ENCODE measurements at places on chromosomes 2 and 18. TPM values are rescaled to one million over a fixed set of nuclear protein-coding genes. Genes with fewer than 3 reads are reported as not detected.

DNA sequence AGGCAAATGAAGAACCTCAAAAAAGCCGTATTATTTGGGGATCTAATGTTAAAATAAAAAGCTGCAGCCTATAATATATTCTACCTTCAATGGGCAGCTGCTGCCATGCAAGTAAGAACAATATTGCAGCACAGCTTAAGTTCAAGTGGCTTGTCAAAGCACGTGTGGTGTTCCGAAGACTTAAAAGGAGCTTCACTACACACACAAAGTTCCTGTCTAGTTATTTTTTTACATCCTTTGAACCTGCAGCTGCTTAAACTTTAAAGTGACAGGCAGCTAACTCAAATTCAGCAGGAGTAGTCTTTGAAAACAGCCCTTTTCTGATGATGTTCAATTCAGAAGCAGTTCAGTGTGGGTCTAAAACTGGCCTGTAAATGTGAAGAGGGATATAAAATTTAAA, 85.8 kb upstream of the XIRP2 start:
- DNase-seq = no peak

- DNase-seq = no peak
Measured at GRCh38 chr2:153536115-153536514, 57.6 kb upstream of the RPRM start.

The PPP1R1C gene
- not detected for total RNA-seq

- no peak for DNase-seq
Measured at GRCh38 chr2:174112073-174112472, 136.3 kb downstream of the OLA1 start.

- no peak for DNase-seq
Measured at GRCh38 chr2:214103276-214104001, 307.4 kb upstream of the VWC2L start.

DNA sequence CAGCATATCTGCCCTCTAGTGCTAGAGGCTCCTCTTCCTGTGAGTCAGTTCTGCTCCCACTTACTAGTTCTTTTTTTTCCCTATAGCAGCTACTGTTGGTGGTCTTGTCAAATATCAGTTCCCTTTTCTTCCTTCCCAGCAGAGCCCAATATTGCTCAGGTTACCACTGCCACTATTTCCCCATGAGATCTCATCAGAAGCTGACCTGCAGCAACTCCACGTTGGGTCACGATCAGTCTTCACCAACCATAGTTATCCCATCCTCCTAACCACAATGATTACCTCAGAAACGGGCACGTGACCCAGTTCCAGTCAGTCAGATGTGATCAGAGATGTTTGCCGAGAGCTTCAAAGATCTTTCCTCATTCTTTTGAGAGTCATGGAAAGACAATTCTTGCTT, 59.7 kb upstream of the CAPN13 start:
- no peak for DNase-seq

DNA sequence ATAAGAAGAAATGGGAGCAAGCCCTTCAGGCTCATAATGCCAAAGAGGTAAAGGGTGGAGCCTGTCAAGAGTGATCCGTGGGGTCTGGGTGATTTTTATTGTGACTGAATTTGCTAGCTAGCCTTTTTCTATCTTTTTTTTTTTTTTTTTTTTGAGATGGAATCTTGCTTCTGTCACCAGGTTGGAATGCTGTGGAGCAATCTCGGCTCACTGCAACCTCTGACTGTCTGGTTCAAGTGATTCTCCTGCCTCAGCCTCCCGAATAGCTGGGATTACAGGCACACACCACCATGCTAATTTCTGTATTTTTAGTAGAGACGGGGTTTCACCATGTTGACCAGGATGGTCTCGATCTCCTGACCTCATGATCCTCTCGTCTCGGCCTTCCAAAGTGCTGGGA, 29.1 kb downstream of the DRC1 start:
- DNase-seq = no peak

The GPR75 gene
- 2.0 TPM for total RNA-seq

The DDX18 gene
- total RNA-seq = 48.3 TPM

The CCDC150 gene
- not detected for total RNA-seq

The SLC5A7 gene
- not detected for total RNA-seq

The GMPPA gene
- 25.7 TPM for total RNA-seq

The PROC gene
- not detected for total RNA-seq

GRCh38 chr2:160876029-160876428, 284.2 kb upstream of the TANK start:
- no peak for DNase-seq

The NT5C1B gene
- not detected for total RNA-seq

The SLC4A5 gene
- total RNA-seq = 1.8 TPM

- no peak for DNase-seq
Measured at GRCh38 chr2:53530126-53530525, 237.5 kb upstream of the CHAC2 start.

DNA sequence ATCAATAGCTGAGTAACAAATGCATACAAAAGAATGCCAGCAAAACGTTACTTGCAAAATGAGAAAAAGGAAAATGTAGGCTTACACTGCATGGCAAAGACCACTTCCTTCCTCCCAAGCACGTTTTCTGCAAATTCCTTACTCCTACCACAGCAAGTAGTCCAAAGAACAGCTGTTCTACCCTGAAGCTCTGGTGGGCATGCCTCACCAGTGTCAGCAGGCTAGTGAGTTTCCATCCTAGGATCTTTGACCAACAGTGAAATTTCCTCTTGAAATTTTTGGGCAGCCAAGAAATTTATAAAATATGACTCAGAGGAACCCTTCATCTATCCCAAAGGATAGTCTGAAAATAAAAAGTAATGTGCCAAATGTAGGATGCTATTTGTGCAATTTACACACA, 123.9 kb downstream of the ZNF532 start:
- DNase-seq = no peak

The POLR1B gene
- 14.0 TPM for total RNA-seq

- DNase-seq = no peak
Measured at GRCh38 chr18:75214766-75215510, 4.3 kb downstream of the TSHZ1 start.

DNA sequence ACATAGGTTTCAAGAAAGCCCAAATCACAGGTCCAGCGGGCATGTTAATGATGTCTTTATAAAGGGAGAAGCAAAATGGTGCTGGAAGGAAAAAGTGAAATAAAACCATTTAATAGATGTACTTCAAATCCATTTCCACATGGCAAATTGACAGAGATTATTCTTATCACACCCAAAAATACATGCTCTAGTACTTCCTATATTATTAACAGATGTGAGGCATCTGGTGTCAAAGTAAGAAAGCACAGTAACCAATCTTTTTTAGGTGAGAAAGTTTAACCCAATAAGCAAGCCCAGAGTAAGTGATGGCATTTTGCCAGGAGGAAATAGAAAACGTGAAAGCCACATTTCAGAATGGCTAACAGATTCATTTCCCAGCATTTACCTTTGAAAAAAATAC, 128.0 kb downstream of the ABCA12 start:
- no peak for DNase-seq

GRCh38 chr18:8942909-8943545, 159.5 kb upstream of the NDUFV2 start:
- no peak for DNase-seq

DNA sequence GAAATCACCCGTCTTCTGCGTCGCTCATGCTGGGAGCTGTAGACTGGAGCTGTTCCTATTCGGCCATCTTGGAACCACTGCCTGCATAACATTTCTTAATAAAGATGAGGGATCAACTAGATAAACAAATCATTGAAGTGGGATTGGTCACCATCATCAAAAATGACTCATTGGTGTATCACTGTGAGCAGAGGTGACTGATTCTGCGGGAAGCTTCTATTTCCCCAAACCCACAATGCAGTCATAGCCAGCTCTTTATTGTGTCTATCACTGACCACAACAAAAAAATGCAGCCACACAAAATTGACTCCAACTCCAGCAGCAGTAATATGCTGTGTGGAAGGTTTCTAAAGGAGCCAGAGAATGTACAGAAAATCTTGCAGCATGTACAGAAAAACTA, 630.7 kb upstream of the HS6ST1 start:
- no peak for DNase-seq

The VWA3B gene
- total RNA-seq = not detected

DNA sequence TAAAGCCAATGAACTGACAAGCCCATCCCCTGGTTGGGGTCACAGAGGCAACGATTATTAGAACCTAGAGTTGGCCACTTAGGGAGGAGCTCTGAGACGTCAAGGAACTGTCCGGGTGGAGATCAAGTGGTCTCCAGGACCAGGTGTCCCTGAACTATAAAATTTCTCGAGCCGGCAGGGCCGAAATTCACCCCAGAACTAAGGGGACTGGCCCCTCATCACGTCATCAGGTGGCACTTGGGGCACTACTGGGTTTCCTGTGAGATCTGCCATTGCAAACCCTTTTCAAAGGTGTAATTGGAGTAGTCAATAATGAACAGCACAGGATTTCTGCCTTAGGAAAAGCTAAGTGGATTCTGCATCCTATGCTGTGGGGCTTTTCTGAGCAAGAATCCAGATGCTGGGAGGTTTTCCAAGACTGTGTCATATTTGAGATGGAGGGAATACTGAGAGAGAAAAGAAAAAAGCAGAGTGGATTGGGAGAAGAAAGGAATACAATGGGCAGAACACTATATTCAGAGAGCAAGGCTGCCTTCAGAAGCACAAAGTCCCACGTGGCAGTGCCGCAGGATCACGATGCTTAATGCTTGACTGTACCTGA, 113.6 kb downstream of the ALPK2 start:
- DNase-seq = no peak

- no peak for DNase-seq
Measured at GRCh38 chr18:2948038-2948437, 64.9 kb downstream of the LPIN2 start.

GRCh38 chr2:197599285-197599965, 76.0 kb downstream of the RFTN2 start:
- no peak for DNase-seq

- DNase-seq = no peak
Measured at GRCh38 chr18:9321736-9322135, 12.8 kb upstream of the TWSG1 start.

GRCh38 chr2:239792405-239793084, 232.6 kb downstream of the NDUFA10 start:
- no peak for DNase-seq

The VIL1 gene
- total RNA-seq = not detected

GRCh38 chr18:74745633-74746403, 148.1 kb downstream of the ZNF407 start:
- DNase-seq = no peak
